ENCODE measurements at places on chromosomes 2 and 18.

DNA sequence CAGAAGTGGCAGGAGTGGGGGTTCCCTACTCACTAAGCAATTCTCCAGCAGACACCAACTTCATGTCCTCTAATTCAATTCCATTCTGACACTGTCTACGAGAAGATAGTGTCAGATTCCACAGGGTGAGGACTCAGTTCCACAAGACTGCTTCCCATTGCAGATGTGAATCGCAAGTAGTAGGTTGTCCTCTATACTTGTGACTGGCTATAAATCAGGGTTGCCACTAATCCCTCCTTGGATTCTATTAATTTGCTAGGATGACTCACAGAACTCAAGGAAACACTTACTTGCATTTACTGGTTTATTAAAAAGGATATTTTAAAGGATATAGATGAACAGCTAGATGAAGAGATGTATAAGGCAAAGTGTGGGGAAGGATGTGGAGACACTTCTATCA is 184.1 kb upstream of the ACVR2A start:
- no peak for DNase-seq

GRCh38 chr2:22079583-22079982 is 955.8 kb downstream of the TDRD15 start:
- no peak for DNase-seq

DNA sequence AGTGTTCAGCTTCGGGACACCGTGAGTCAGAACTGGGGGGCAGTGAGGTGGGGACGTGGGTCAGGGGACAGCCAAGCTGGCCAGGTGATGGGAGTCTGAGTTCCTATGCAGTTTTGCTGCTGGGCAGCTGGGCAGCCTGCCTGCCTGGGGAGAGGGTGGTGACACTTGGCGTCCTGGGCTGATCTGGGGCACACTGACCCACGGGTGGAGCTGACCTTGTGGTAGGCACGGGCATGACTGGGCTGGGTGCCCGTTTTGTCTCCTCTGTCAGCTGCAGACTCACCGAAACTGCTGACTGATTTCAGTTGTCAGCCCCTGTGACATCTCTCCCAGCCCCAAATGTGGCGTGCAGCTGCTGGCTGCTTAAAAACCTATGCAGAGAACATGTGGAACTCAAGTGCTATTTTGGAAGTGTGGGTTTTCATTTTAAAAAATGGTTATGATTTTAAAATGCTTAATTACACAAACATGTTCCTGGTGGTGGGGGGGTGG is 32.6 kb upstream of the E2F6 start:
- no peak for DNase-seq

DNA sequence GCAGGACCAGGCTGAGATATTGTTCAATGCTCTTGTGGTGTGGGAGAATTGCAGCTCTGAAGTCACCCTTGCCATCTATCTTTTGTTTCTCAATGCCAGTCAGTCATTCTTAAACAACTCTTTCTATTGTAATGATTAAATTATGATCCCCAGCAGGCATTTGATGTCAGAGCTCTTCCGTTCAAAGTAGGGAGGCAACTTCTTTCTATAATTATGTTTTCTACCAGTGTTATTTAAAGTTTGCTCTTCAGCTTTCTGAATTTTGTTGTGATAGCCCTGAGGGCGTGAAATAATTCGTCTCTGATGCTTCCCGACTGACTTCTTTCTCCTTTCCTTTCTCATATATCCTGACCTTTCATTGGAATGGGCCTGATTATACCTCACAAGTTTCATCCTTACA is 161.4 kb upstream of the KLHL14 start:
- DNase-seq: no peak

- peak; percentile 30 for DNase-seq
Measured at GRCh38 chr2:98444436-98445176, at the start of gene INPP4A. Gene INPP4A, plus strand, starts transcription at chr2:98444858. Its CDS starts 75,191 bp downstream, at chr2:98520049.

DNA sequence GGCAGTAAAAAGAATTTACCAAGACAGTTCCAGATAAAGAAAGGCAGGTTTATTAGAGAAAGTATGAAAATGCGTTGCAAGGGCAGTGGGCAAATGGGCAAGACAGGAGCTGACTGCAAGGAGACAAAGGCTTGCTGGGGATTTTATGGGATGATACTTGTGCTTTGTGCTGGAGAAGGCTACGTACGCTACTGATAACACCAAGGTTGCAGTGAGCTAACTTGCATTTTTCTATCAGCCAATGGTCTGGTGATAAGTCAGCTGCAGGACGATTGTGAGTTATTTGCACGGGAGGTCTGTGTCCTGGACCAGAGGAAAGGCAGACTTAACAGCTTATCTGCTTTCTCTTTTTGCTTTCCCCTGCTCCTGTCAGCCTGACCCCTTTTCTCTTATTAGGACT is 116.5 kb downstream of the PMS1 start:
- no peak for DNase-seq

DNA sequence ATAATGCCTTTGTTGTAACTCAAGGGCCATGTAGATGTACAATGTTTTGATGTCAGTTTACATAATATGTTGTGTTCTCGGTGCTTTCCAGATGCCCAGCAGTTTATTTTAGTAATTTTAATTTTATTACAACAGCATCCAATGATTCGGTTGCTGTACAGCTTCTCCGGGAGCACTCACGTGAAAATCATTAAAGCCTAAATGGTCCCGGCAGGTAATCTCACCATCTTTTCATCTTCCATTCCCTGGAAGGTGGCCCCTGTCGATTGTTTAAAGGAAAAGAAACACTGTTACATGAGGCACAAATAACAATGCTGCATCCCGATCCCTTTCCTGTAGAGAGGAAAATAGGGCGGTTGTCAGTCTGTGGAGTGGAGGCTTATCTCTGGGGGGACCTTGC is 498.1 kb downstream of the SLC4A3 start:
- DNase-seq: no peak

DNA sequence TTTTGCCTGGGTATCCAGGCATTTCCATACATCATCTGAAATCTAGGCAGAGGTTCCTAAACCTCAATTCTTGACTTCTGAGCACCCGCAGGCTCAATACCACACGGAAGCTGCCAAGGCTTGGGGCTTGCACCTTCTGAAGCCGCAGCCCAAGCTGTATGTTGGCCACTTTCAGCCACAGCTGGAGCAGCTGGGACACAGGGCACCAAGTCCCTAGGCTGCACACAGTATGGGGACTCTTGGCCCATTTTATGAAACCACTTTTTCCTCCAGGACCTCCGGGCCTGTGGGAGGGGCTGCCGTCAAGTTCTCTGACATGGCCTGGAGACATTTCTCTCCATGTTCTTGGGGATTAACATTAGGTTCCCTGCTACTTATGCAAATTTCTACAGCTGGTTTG is 52.0 kb upstream of the POLE4 start:
- no peak for DNase-seq

DNA sequence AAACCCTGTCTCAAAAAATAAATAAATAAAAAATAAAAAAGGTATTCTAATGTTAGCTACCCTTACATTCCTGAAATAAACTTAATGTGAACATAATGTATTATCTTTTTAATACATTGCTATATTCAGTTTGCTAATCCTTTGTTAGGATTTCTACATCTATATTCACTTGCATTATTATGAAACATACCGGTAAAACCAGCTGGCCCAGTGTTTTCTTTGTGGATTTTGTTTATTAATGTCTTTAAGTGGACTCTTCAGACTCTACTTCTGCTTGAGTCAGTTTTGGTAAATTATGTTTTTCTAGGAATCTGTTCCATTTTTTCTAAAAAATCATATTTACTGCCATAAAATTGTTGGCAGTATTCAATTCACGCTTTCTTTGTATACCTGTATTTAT is 34.5 kb downstream of the PTPN2 start:
- DNase-seq: no peak

- DNase-seq: no peak
Measured at GRCh38 chr2:68620772-68621171, 22.6 kb upstream of the PROKR1 start.

GRCh38 chr18:5415665-5416064 is 120.1 kb upstream of the ZBTB14 start:
- no peak for DNase-seq

DNA sequence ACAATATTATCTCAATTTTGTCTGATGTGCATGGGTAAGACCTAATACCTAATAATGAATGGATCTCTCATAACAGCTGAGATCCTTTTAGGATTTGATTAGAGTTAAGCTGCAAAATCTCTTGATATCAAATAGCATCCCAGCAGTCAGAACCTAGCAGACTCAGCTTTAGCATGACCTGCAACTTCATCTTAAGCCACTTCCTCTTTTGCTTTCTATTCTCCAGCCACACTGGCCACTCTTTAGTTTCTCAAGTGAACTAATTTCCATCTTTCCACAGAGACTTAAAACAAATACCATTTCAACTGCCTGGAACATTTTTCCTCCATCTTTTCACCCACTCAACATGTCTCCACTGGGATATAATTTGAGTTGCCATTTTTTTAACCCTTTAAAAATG is 1251.6 kb upstream of the ZEB2 start:
- DNase-seq: no peak

- DNase-seq: no peak
Measured at GRCh38 chr2:119481501-119482455, 42.5 kb downstream of the SCTR start.

- no peak for DNase-seq
Measured at GRCh38 chr2:83481436-83481835, 977.6 kb downstream of the SUCLG1 start.

- no peak for DNase-seq
Measured at GRCh38 chr2:190561094-190561493, 26.6 kb upstream of the NEMP2 start.

- DNase-seq: peak; percentile 91
Measured at GRCh38 chr2:223549215-223549614, 52.9 kb downstream of the SCG2 start.

DNA sequence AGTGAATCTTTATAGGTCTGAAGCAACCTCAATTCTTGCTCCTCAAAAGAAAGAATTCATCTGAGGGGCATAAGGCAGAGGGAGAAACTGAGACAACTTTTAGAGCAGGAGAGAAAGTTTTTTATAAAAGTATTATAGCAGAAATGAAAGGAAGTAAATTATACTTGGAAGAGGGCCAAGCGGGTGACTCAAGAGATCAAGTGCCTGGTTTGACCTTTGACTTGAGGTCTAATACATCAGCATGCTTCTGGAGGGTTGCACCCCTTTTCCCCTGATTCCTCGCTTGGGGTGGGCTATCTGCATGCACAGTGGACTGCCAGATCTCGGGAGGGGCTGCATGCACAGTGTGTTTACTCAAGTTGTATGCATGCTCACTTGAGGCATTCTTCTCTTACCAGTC is 268.5 kb upstream of the LRATD1 start:
- DNase-seq: no peak

GRCh38 chr2:100664756-100665101 is 101.9 kb downstream of the PDCL3 start:
- DNase-seq: no peak

GRCh38 chr18:5972298-5972697 is 77.0 kb upstream of the TMEM200C start:
- no peak for DNase-seq

GRCh38 chr18:42860011-42860410 is 255.5 kb downstream of the RIT2 start:
- no peak for DNase-seq

- no peak for DNase-seq
Measured at GRCh38 chr2:224413381-224413780, 11.5 kb upstream of the FAM124B start.

DNA sequence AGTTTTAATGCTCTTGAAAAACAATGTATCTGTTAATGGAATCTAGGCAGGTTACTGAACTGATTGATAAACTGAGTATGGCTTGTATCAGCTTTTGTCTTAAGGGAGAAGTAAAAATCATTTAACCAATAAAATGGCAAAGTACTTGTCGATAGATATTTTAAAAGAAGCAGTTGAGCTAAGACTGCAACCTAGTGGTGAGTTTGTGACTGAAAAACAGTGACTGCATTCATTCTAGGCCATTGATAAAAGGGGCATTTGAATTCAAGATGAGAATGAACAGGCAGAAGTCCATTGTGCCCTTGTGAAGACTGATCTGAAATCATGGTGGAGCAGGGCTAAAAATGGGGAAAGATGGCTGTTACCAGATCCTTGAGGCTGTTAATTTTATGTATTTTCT is 59.4 kb upstream of the MSTN start:
- DNase-seq: no peak

GRCh38 chr2:158733430-158733755 is 61.7 kb upstream of the DAPL1 start:
- DNase-seq: no peak

- DNase-seq: no peak
Measured at GRCh38 chr2:181264001-181264400, 193.2 kb upstream of the ITGA4 start.

- no peak for DNase-seq
Measured at GRCh38 chr2:239532859-239533258, 132.0 kb upstream of the HDAC4 start.

GRCh38 chr18:76463358-76463757 is 31.7 kb downstream of the ZNF516 start:
- no peak for DNase-seq

DNA sequence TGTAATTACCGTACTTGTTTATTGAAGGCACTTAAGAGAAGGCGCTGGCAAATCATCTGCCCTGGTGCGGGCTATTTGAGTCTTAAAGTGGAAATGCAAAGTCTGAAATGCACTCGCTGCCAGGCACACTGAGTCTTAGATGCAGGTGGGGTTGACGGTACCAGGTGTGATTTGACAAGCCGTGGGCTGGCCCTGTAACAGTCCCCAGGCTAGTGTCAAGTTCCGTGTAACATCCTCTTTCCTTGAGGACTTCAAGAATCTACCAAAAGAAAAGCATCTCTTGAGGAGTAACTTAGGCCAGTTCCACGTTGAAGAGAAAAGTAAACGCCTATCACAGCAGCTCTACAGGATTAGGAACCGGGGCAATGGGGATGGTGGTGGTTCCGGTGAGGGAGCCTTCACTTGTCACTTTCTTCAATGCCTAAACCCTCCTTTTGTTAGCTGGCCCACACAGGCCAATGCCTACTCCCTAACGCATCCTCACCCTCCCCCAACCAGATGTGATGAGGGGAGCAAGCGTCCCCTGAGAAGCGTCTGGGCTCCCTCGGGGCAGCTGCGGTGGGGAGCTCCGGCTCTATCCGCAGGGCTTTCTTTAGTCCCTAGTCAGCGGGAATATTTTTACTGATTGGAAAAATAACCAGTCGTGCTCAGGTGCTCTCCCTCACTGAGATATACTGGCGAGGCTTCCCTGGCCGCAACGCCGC is 1.5 kb upstream of the UGP2 start:
- DNase-seq: no peak

GRCh38 chr2:39673018-39673417 is 7.3 kb downstream of the TMEM178A start:
- no peak for DNase-seq

- no peak for DNase-seq
Measured at GRCh38 chr18:515838-516237, 15.3 kb upstream of the COLEC12 start.

- no peak for DNase-seq
Measured at GRCh38 chr2:240648650-240649275, 23.5 kb downstream of the GPR35 start.

GRCh38 chr2:42770288-42771131 is 6.6 kb upstream of the OXER1 start:
- no peak for DNase-seq
